ENCODE measurements at places on chromosomes 7 and 10.
A peak's percentile ranks its signal among the peaks of the same experiment; 100 is the strongest.

DNA sequence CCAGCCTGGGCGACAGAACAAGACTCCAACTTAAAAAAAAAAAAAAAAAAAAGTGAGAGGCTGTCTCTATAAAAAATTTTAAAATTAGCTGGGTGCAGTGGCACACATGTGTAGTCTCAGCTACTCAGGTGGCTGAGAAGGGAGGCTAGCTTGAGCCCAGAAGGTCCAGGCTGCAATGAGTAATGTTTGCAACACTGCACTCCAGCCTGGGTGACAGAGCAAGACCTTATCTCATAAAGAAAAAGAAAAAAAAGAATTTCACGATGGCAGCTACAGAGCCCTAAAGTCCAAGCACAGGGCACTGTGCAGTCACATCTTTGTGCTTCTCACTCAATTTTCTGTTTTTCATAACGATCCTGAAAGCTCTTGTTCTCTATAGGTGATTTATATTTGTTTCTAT is 209.5 kb upstream of the KCTD7 start:
- DNase-seq, result no peak

DNA sequence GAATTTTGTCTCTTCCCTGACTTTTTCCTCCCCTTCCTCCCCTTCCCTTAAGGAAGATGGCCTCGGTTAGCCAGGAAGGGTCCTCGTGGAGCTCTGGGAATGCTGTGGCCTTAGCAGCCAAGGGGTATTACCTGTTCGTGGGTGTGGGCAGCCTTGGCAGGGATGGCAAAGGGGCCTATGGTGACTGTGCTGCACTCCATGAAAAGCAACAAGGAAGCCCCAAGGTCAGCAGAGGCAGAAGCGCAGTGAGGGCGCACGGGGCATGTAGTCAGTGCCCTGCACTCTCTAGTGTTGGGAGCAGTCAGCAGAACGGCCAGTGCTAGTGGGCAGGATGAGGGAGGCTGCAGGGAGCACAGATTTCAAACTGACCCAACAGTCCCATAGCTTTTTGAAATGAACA is 191.8 kb downstream of the ADARB2 start:
- no peak for DNase-seq

DNA sequence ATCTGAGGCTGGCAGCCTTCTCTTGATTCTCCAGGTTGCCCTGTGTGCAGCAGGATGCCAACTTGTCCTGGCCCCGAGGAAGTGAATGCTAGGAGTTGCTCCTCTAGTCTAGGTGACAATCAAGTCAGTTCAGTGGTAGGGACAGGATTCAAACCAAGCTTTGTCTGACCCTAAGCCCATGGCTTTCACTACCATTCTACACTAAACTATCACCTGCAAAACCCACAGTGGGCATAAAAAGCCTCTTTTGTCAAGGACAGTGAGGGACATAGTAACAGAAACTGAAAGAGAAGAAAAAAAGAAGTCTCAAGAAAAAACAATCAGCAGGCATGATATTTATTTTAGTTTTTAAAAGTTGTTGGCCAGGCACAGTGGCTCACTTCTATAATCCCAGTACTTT is 33.5 kb downstream of the KCNMA1 start:
- DNase-seq, result no peak

- no peak for DNase-seq
These were observed 2.9 kb upstream of the SGPL1 start for GRCh38 chr10:70812814-70813213.

DNA sequence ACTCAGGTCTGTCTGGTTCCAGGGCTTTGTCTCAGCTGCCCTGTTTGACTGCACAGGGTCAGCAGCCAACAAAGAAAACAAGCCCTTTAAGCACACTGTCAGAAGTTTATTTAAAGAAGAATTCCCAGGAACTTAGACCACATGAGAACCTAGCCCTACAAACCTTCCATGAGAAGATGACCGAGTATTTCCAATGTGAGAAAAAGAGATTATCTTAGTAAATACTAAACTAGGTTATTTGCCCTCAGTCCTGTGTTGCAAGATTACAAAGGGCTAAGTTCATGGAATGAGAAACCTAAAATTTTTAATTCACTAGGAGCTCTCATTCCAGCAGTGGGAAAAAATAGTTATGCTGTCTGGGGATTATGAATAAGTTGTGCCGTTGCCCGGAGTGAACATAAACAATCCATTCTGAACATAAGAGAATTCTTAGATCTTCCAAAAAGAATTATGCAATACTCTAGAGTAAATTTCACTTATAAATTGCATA is 46.7 kb downstream of the NOC3L start:
- DNase-seq, result no peak

DNA sequence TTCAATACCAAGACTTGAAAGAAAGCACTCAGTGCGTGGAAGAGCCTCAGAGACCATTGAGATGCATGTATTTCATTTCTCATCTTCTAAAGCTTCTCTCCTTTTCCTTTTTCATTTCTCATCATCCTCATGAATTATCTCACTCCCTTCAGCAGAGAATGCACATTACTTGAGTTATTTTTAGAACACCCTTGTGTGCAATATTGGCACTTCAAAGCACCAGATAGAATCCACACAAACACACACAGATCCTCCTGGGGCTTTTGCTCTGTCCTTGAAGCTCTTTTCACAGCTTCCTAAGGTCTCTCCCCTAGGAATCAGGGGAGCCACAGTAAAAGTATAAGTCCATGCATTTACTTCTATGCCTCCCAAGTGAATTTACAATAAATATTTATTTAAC is 18.3 kb downstream of the DGKI start:
- DNase-seq, result no peak

DNA sequence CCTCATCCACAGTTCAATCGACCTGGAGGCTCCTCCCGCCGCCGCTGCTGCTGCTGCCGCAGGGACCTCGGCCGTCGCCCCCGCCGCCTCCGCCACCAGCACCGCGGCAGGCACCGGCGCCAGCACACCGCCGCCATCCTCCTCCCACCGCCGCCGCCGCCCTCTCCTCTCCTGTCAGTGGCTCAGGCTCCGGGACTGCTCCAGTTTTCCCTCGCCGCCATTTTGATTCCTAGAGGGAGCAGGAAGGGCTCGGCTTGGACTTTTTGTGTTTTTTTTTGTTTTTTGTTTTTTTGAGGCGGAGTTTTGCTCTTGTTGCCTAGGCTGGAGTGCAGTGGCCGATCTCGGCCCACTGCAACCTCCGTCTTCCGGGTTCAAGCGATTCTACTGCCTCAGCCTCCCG is 3.0 kb upstream of the MCM10 start:
- DNase-seq, result peak; percentile 14

DNA sequence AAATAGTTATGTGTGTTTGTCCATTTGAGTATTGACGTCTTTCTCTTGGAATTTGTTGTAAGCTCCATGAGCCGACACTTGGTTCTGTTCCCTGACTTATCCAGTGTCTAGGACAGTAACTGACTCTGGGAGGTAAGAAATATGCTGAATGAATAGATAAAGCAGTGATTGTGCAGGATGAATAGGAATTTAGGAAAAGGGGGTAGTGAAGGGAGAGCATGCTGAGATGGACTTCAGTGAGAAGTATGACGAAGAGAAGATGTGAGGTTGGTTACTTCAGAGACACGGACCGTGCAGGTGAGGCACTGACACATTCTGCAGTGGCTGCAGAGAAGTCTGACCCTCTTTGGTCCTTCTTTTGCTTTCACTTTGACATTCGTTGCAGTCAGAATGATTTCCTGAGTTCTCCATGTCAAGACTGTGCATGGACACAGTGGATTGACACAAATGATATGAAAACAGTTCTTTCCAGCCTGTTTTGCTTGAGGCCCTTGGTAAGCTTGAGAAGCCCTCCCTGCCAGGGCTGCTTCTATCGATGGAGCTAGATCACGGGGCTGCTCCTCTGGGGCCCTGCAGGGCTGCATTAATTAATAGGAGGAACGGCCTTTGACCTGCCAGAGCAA is 261.5 kb upstream of the SORCS1 start:
- DNase-seq, result no peak

- no peak for DNase-seq
These were observed 124.0 kb downstream of the DKK1 start for GRCh38 chr10:52438119-52438518.

GRCh38 chr7:128404143-128404681 is 5.6 kb downstream of the IMPDH1 start:
- DNase-seq, result no peak

GRCh38 chr7:95335093-95335492 is 10.8 kb upstream of the PON1 start:
- DNase-seq, result no peak

DNA sequence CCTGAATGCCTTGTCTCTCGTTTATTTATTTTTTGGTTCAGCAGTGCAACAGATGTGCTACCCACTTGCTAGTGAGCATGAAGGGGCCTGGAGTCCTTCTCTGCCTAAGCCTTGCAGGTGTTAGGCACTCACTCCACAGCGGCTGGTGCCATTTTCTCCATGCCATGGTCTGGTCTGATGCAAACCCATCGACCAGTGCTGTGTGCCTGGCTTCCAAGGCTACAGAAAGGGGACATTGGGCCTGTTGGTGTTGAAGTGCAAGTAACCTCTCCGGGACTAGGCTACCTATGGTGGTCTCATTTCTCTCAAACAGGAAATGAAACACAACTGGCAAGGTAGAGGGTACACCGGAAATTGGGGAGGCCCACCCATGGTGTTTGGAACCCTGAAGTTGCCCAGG is 198.1 kb downstream of the ADARB2 start:
- no peak for DNase-seq

GRCh38 chr10:101892782-101893391 is 49.3 kb upstream of the KCNIP2 start:
- DNase-seq, result no peak

DNA sequence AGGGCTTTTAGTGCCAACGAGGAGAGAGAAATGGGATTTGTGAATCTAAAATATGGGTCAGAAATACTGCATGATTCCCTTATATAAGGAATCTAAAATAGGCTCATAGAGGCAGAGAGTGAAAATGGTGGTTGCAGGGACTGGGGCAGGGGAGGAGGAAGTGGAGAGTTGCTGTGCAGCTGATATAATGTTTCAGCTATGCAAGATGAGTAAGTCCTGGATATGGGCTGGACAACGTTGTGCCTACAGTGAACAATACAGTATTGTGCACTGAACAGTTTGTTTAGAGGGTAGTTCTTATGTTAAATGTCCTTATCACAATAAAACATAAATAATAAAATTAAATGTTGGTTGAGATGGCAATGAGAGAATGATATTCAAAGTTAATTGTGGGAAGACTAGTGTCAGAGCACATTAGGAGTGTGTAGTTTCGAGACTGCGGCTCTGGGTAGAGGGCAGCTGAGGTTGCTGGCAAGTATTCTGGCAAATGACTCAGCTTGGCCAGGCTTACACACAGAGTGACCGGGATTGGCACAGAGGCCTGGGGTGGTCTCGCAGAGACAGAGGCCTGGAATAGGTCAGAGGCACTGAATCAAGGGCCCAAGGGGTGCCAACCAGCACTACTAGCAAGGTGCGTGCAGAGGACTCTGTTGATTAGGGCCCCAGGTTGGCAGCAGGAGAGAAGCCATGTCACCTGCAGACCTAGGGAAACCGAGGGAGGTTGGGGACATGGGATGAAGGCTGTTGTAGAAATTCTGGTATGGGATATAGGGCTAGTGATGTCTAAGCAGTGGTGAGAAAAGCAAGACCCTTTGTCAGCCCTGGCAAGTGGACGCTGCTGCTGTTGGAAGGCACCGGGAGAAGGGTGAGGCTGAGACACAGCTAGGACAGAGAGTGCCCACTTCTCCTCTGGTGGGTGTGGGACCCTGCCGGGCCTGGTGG is 2.8 kb upstream of the DEPP1 start:
- DNase-seq, result no peak

GRCh38 chr10:43753397-43754061 is 104.8 kb upstream of the ZNF32 start:
- no peak for DNase-seq

DNA sequence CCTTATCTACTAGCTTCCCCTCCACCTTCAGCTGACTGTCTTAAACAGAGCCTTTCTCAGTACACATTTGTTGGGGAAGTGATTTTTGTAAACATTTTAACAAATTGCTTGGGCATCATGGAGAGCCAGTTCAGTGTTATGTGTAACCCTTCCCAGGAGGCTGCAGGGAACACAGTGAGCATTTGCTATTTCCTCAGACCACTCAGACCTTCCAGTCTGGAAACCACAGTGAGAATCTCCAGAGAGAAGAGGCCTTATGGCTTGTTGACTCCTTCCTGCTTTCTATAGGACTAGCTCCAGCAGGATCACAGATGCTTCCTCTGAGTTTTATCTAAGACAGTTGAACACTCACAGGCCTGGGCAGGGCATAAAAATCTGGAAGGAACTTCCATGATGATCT is 409.8 kb upstream of the NPVF start:
- DNase-seq, result no peak

GRCh38 chr7:118449797-118450567 is 225.5 kb downstream of the ANKRD7 start:
- DNase-seq, result no peak

GRCh38 chr10:79445977-79446757 is 743 bp upstream of the ZCCHC24 start:
- no peak for DNase-seq

GRCh38 chr10:28503114-28503513 is 29.8 kb upstream of the WAC start:
- no peak for DNase-seq

DNA sequence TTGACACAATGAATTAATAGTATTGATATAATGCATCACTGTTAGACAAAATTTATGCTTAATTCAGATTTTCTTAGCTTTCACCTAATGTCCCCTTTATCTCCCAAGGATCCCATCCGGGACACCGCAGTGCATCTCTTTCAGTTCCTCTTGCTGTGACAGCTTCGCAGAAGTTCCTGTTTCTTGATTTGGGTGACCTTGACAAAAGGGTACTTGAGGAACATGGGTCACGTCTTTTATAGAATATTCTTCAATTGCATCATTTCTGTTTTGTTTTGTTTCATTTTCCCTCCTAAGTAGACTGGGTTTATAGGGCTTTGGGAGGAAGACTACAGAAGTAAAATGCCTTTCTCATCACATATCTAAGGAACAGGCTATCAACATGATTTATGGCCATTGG is 453.2 kb downstream of the DPP6 start:
- DNase-seq, result no peak

- DNase-seq, result no peak
These were observed 657.6 kb downstream of the PARD3 start for GRCh38 chr10:34157501-34157900.

GRCh38 chr10:46055771-46056170 is 9.7 kb upstream of the MSMB start:
- DNase-seq, result no peak

DNA sequence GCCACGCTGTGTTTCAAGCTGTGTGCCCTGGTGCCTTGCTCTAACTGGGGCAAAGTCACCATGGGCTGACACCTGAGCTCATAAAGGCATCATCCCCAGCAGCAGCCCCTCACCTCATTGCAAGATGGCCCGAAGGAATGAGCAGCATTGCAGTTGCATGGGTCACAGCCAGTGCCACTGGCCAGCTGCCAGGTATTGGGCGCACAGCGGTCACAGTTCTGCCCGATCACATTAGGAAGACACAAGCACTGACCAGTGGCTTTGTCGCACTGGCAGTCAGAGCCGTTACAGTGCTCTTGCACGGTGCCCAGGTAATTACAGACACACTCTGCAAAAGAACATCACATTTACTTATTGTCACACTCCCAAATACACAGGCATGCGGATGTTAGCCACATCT is 51.1 kb downstream of the LAMB1 start:
- DNase-seq, result no peak

GRCh38 chr10:3886191-3886590 is 101.2 kb upstream of the KLF6 start:
- DNase-seq, result no peak
